ENCODE measurements at places on chromosomes 7 and 10.

DNA sequence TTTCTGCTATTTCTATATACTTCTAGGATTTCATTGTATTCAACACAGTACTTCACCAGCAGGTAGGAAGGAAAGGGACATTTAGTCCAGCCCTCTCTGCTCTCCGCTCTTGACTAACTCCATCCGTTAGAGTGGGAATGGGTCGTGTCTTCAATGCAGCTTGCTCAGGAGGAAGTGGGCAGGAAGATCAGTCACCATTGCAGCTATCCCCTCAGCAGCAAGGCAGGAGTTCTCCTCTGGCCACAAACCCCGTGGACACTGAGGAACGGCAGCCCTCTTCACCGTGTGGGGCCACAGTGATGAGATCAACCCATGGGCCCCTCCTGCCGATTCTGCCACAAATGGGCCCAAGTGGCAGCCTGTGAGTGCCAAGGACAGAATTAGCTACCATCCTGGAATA, 30.2 kb upstream of the IKZF1 start:
- DNase-seq, result no peak

GRCh38 chr10:12348870-12349628, at the start of gene CAMK1D:
Gene CAMK1D, plus strand, starts transcription at chr10:12349547.
- DNase-seq, result peak; percentile 93

GRCh38 chr7:141484907-141485306, 66.3 kb upstream of the AGK start:
- DNase-seq, result no peak

- no peak for DNase-seq
Observed at GRCh38 chr10:51394039-51394438, 305.4 kb downstream of the CSTF2T start.

- no peak for DNase-seq
Observed at GRCh38 chr10:124733571-124734245, 10.5 kb downstream of the FAM53B start.

- DNase-seq, result no peak
Observed at GRCh38 chr7:10821156-10821555, 152.5 kb upstream of the PHF14 start.

GRCh38 chr10:557792-558328, 131.6 kb downstream of the DIP2C start:
- DNase-seq, result peak; percentile 31

DNA sequence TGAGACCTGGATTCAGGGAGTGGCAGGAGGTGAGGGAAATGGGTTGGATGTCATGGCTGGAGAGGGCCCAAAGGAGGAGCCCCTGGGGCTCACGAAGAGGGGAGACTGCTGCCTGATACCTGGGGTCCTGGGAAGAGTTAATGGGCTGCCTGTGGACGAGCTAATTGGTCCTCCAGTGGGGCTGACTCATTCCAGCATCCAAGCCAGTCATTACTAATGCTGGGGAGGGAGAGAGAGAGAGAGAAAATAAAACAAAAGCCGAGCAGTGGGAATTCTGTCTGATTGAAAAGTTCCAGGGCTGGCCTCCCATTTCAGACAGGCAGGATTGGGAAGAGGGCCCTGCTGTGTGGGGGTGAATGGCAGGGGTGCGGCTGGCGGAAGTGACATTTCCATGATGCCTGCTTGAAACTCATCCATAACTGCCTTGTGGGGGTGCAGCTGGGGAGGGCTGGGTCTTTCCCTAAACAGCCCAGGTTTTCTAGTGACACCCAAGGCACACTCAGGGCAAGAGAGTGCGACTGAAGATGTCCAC, 297.8 kb downstream of the RPS24 start:
- DNase-seq, result no peak

DNA sequence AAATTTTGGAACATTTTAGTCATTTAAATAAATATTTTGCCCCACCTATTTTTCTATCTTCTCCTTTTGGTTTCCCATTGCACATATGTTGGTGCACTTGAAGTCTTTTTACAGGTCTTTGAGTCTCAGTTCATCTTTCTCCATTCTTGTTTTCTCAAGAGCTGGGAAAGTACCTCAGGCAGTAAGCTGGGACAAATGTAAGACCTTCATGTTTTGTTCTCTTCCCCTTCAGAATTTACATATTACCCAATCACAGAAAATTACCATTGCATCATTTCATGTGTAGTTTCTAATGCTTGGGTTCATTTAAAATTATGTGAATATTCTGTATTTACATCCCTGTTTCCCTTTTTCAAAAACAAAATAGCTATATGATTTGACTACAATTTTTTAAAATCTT, 1150.0 kb upstream of the POT1 start:
- no peak for DNase-seq

GRCh38 chr7:106460792-106461254, 176.0 kb upstream of the NAMPT start:
- no peak for DNase-seq

DNA sequence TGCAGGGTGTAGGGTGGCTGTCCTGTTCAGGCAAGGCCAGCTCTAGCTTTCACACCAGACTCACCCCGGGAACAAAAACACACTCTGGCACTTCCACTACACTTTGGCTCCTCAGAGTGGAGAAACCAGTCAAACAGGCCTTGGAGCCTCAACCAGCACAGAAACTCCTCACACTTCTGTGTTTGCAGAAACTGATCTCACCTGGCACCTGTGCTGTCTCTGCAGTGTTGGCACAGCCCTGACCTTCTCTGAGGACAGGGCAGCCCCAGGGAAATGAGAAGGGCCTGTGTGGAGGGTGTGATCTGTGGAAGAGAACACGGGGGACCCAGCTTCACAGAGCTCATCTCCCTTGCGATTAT, 4.1 kb upstream of the CALML5 start:
- no peak for DNase-seq

DNA sequence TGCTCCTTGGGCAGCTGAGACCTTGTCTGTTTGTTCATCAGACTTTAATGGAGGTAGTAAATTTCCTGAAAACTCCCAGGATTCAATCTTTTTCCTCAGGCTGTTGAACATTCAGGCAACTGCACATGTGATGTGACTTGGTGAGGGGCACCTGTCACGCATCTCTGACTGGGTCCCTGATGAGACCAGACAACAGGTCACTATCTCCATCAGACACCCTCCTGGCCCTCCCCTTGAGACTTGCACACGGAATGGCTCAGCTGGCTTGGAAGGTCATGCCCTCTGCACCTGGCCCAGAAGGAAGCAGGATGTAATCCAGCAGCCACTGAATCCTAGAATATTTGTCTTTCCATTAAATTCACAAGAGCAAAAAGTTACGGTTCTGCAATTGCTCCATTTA, 15.9 kb downstream of the AQP1 start:
- no peak for DNase-seq

DNA sequence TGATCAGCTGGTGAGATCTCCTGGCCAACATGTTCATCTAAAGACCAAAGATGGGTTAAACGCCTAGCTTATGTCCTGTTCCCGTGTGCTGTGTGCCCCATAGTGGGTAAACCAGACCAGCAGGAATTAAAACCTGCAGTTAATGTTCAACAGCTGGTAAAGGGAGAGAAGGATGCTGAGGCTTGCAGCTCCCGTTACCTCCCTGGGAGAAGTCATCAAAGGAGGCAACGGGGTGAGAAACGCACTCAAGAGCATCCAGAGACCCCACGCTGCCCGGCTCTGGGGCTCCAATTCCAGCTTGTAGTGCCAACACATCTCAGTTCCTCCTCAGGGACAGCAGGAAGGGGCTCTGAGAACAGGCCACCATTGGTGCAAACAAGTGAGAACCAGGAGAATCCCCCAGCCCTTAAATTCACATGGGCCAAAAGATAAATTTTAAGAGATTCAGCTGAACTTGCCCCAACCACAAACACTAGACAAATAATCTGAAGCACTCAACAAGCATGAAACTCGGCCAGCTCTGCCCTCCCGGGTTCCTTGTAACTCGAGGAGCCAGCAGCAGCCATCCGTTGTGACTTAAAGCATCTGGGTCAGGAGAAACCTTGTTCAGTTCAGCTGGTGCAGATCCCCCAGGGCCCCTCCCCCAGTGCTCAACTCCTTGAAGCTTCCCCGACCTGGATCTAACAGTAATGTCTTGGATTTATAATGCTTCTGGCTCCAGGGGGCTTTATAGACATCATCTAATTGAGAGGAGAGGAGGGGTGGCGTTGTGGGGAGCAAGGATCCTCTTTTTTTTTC, 29.4 kb downstream of the FAM241B start:
- no peak for DNase-seq

- DNase-seq, result no peak
Observed at GRCh38 chr7:120014925-120015465, 258.0 kb upstream of the KCND2 start.

DNA sequence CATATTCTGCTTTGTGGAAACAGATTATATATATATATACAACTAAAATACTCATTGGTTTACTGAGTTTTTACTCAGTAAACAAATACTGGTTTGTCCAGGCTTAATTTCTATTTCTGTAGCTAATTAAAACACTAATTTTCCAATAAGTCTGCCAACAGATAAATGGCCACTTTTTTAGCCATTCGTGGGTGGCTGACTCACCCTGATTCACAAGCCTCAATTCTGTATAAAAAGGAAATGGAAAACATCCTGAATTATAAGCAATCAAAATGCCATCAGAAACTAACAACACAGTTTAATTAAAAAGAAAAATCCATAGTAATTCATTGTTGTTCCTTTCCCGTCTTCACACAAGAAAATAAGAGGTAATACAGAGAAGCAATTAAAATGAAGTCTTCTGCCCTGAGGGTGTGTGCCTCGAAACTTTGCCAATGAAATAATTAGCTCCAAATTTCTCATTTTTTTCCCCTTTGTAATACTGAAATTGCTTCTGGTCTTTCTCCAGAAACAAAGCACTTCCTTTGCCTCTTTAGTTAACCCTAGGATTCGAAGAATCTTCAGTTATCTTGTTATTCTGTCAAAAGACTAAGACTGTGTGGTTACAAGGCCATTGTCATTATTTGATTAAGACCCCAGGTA, 118.7 kb upstream of the PTN start:
- DNase-seq, result no peak

DNA sequence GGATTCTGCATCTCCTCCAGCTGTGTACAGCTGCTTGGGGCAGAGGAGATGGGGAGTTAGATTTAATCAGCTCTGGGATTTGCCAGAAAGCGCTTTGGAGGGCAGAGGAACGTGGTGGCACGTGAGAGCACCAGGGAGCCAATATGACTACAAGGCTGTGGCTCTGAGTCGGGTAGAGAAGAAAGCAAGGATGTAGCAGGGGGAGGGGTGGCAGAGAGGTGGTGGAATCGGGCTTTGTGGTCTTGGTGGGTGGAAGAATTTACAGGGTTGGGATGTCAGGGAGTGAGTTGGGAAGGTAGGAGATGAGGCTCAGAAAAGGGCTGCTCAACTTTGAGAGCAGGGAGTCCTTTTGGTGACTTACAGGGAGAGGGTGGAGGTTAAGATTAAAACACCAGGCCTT, 113.6 kb downstream of the CCNY start:
- DNase-seq, result no peak

GRCh38 chr10:27245836-27246235, 5.2 kb upstream of the ACBD5 start:
- DNase-seq, result no peak

- no peak for DNase-seq
Observed at GRCh38 chr10:8017277-8017676, 37.2 kb upstream of the GATA3 start.

DNA sequence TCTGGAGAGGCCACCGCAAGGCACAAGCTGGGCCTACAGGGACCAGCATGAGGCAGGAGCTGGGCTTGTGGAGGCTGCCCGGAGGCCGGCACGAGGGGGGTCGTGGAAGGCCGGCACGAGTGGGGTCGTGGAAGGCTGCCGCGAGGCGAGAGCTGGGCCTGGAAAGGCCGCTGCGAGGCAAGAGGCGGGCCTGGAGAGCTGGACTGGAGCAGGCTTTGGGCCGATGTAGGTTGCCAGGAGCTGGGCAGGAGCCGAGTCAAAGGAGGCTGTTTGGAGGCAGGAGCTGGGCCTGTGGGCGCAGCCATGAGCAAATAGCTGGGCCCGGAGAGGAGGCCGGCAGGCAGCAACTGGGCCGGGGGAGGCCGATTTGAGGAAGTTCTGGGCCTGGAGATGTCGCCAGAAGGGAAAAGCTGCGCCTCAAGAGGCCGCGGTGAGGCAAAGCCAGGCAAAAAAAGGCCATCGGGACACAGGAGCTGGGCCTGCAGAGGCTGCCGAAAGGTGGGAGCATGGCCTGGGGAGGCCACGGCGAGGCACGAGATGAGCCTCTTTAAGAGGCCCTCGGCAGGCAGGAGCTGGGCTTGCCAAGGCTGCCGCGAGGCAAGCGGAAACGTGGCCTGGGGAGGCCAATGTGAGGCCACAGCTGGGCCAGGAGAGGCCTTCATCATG, 26.5 kb downstream of the MDH2 start:
- DNase-seq, result no peak

GRCh38 chr10:35470248-35470924, 134.1 kb downstream of the CCNY start:
- no peak for DNase-seq

DNA sequence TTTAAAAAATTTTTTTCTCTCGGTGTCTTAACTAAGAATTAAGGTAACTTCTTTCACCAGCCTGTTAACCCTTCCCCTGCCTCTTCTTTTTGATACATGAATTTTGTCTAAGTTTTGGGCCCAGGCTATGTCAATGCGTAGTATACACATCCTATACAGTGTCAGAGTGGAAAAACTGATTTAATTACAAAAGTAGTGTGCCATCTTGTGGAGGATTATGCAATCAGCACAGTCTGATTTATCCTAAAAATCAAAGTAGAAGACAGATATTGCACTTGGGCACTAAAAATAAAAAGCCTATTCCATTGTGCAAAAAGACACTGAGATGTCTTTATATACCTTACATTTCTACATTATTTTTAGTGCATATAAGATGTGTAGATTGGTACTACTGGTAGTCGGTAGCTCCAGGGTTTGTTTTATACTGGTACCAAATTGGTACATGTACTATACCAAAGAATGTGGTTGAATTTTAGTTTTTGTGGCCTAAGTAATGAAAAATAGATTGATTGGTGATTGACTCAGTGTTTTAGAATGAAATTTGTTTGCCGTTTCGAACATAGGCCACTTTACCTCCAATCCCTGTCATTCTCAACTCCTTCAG, 96.6 kb downstream of the MKLN1 start:
- DNase-seq, result peak; percentile 47

DNA sequence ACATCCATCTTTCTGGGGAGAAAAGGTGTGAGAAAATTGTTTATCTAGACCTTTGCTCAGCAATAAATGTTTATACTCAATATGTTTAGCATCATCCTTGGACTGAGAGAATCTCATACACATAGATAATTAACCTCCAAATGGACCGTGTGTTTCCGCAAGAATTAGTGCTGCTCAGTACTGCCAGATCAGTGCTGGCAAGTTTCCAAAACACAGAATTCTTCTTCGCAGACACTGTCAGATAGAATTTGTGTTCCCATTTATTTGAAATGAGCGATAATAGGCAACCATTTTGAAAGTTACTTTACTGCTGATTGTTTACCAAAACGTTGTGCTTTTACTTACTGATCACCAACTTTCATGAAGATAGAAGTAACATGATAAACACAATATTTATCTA, 33.7 kb downstream of the STAMBPL1 start:
- no peak for DNase-seq

GRCh38 chr7:96285579-96285978, 36.3 kb downstream of the SLC25A13 start:
- DNase-seq, result peak; percentile 94

- DNase-seq, result no peak
Observed at GRCh38 chr7:37050801-37051200, 326.5 kb upstream of the AOAH start.
